Activated naive CD4-positive, alpha-beta T cell (primary cell): ENCODE measurements at places on chromosomes 11 and 22.

DNA sequence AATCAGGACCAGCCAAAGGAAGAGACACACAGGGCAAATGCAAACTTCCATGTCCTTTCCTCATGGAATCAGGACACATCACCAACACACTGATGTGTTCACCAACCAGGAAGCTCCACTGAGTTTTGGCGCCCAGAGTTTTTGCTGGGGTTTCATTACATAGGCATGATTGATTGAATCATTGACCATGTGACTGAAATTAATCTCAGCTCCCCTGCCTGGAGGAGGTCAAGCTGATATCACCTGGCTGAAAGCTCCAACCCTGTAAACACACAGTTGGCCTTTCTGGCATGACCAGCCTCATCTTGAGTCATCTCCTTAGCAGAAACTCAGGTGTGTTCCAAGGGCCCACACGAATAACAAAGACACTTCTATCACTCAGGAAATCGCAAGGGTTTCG, 133.2 kb downstream of the TRIM29 start:
- no peak for DNase-seq

GRCh38 chr11:44067266-44067665, 1.2 kb downstream of the ACCS start:
- no peak for DNase-seq

DNA sequence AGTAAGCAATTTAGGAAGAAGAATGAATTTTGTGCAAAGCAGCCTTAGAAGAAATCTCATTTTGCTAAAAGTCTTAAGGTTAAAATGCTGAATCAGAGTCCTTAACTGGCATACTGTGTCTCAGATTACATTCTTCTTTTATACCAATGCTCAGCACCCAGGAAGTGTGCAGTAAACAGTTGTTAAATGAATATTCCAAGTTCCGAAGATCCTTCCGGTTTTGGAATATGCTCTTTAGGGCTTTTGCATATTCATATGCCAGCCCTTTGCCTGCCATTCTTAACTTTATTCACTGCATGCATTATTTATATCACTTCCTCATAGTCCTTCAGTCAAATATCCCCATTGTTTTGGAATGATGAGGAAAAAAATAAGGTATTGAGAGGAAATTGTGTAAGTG, 242.0 kb downstream of the DDX10 start:
- no peak for DNase-seq

GRCh38 chr11:3894128-3894731, 38.8 kb downstream of the STIM1 start:
- DNase-seq: no peak

DNA sequence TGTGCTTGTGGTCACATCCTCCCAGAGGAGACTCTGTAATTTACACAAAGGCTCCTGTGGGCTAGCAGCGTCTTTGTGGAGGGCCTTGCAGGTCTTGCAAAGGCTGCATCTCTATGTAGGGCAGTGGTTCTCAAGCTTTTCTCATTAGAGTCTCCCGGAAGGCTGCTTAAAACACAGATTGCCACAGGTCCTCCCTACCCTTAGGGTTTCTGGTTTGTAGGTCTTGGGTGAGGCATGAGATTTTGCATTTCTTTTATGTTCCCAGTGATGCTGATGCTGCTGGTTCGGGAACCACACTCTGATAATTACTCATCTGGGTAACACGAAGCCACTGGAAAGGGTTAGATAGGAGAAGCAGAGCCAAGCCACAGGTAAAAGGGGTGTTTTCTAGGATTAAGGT, 151.3 kb upstream of the ZBED5 start:
- no peak for DNase-seq

GRCh38 chr11:87491381-87491780, 453.6 kb downstream of the TMEM135 start:
- DNase-seq: no peak

- DNase-seq: no peak
Measured at GRCh38 chr11:65865550-65866172, 5.4 kb downstream of the MUS81 start.

- DNase-seq: no peak
Measured at GRCh38 chr22:24420072-24420976, 7.1 kb upstream of the ADORA2A start.

DNA sequence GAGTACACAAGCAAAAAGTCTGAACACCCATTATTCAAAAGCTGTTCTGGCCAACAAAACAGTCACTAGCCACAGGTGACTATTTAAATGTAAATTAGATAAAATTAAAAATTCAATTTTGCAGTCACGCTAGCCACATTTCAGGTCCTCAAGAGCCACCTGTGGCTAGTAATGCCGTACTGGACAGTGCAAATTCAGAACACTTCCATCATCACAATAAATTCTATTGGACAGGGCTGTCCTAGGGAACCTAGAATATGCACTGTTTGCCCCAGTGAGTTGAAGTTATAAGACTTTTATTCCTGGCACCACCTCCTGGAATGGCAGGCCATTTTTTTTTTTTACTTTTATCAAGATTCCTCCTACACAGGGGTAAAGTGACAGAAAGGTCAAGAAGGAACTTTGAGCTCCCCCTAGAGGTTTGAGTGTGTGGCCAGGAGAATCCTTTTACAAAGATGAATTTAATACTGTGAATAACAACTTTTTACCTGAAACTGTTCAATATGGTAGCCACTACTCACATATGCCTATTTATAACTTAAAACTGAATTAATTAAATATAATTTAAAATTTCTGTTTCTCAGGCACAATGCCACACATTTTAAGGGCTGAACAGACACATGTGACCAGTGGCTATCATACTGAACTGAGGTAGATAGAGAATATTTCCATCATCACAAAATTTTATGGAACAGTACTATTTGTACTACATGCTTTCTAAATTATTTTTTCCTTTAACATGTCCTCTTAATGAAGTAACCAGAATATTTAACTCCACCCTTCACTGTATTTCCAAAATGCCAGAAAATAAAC, 6.5 kb downstream of the MSANTD2 start:
- no peak for DNase-seq

DNA sequence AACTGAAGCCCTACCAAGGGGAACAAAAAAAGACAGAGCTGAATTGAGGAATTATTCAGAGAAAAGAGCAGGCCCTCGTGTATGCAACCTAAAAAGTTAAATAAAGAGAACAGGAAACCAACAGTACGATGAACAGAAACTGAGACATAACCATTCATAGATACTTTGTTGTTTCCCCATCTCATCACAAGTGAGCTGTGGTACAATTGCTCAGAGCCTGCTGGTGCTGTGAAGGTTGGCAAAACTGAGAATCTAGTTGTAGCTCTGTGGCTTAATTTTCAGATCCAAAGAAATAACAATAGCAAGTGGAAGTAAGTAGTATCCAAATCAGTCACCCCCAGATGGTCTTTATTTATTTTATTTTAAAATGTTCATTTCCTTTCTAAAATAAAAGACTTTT, 37.7 kb upstream of the BLID start:
- DNase-seq: no peak

GRCh38 chr11:30388957-30389356, 66.1 kb downstream of the ARL14EP start:
- DNase-seq: no peak

DNA sequence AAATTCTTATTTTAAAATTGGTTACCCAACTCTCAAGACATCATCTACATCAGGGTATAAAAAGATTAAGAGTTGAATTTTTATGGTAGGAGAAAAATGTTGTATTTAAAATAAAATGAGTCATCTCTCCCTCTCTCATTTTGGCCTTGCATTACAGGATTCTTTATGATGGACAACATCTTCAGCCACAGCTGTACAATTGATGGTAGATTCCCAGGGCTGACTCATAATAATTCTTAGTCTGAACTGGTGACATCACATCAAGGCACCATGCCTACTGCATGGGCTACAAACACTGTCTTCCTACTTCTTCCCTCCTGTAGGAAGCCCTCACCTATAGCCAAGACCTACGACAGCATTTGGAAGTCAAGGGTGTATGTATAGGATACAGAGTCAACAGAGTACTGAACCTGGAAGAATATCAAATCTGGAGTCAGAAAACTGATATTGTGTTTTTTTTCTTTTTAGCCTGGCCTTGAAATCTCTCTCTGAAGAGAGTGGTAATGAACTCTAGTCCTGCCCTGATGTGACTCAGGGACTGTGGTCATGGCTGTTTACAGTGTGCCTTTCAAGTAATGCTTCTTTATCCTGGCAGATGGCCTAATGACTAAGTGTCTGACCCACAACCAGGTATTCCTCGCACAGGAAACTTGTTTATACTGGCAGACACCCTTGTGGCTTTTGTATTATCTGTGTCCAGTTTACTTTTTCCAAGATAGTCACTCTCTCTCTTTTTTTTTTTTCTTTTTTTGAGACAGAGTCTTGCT, 32.5 kb downstream of the MRGPRX2 start:
- DNase-seq: no peak

- DNase-seq: no peak
Measured at GRCh38 chr11:118054712-118055640, 21.9 kb upstream of the TMPRSS4 start.

DNA sequence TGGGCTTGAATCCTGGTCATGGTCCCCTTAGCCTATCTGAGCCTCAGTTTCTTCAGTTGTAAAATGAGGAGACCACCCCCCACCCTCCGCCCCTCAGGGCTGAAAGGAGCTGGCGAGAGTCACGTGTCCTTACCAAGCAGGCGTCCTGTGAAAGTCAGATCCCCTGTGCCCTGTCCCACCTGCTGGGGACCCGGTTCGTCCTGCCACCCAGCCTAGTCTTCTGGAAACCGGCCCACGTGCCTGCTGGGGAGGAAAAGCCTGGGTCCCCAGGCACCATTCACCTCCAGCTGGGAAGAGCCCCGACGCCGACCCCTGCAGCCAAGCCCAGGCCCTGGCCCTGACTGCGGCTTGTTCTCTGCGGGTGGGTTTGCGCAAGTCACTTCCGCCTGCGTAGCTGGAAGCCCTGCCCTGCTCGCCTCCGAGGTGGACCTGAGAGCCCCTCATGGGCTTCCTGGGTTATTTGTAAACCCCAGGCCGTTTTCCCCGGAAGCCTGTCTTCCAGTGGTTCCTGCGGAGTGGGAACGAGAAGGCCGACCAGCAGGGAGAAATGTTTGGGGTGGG, 679 bp upstream of the SSH3 start:
- no peak for DNase-seq

DNA sequence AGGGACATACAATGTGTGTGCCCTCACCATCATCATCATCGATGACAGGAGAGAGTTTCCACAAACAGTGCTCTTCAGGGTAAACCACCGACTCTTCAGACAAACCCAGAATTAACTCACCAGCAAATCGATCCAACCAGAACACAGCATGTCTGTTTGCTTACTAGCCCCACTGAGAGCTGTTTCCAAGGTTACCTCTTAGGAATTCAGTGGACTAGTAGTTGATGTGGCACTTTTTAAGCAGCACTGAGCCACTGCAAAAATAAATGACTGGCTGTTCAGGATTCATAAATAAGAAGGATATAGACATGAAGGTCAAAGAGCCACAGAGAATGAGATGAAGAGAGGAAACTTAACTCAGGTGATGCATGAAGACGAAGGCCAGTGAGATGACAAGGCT, 83.1 kb downstream of the PARVA start:
- DNase-seq: no peak

- DNase-seq: no peak
Measured at GRCh38 chr11:73493956-73494598, 103.8 kb downstream of the FAM168A start.

GRCh38 chr11:12673601-12673923, 659 bp upstream of the TEAD1 start:
- DNase-seq: no peak

DNA sequence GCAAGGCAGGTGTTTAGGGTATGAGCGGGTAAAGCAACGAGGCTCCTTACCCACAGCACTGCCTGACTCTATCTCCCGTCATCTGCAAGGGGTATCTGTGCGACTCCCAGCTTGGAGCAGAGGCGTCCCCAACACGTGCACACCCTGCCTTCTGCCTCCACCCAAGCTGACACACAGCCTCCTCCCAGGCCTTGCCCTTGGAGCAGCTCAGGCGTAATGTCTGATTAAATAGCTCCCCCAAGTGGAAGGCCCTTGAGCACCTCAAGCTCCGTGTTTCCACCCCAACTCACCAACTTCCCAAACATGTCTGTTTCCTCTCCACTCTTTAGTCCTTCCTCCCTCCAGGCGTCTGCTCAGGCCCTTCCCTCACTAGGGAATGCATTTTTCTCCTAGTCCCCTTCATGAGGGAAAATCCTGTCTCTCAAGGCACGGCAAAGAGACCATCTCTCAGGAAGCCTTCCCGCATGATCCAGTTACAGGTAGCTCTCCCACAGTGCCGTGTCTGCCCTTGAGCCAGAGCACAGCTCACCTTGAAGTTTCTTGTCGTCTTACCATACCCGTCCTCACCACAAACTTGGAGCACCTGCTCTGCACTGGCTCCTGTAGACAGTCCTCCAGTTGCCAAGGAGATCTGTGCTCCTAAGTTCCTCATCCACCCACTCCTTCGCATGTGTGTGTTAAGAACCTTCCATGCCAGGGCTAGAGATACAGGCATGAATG, 15.8 kb downstream of the CYB5R2 start:
- DNase-seq: no peak

- no peak for DNase-seq
Measured at GRCh38 chr11:8239536-8240228, 24.0 kb downstream of the LMO1 start.

DNA sequence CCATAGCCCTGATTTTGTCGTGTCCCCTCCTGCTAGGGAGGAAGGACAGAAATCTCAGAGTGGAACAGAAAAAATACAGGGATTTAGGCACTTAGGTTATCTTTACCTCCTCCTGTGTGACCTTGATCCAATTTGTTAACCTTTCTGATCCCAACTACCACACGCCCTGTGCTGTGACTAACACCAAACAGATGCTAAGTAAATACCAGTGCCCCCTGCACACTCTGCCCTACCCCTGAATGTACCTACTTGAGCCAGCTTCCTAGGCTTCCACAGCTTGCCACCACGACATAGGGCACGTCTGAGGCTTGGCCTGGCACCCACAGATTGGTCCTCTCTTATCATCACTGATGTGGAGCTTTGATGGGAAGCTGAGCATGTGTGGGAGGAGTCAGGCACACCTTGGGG, 9.2 kb downstream of the MYO18B start:
- no peak for DNase-seq

DNA sequence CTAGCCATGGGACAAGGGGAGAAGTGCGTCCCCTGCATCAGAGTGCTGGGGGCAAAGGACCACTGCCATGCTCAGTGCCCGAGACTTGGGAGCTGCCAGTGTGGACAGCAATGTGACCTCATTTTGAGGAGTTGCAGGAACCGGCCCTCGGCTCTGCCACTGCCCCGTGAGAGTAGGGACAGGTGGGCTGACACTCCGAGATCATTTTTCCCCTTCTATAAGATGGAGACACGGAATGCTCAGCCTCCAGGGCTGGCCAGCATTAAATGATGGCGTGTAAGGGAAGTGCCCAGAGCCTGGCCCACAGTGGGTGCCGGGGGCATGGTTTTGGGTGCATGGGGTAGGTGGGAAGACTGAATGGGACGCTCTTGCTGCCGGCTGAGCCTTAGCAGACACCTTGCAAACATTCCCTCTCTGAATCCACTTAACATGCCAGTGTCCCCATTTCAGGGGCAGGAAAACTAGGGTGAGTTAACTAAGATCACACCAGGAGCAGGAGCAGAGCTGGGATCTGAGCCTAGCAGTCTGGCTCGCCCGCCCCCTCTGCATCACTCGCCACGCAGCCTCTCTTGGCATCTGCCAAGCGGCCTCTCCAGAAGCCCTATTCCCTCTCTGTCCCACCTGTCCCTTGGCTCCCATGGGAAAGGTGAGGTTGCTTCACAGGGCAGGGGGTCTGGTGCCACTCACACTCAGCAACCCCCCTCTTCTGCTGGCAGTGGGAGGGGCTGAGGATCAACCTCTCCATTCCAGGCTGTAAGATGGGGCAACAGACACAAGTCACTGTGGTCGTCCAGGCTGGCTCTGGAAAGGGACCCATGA, 13.6 kb downstream of the NPTXR start:
- no peak for DNase-seq

GRCh38 chr11:132402071-132402684, 1031.8 kb downstream of the NTM start:
- no peak for DNase-seq
